ENCODE measurements at places on chromosomes 5 and 9. TPM values are rescaled to one million over a fixed set of nuclear protein-coding genes. Genes with fewer than 3 reads are reported as not detected.

The NSA2 gene
- 62.3 TPM for total RNA-seq

The ELL2 gene
- total RNA-seq: 50.8 TPM

The TSSK1B gene
- 0.42 TPM for total RNA-seq

The ANKRD34B gene
- total RNA-seq: not detected

The SLC36A2 gene
- not detected for total RNA-seq

The PRRX2 gene
- total RNA-seq: 5.6 TPM

The GLRA1 gene
- not detected for total RNA-seq
